ENCODE measurements at places on chromosomes 4 and X.

GRCh38 chr4:128819082-128819742 lies 9.7 kb downstream of the JADE1 start:
- no peak for DNase-seq

GRCh38 chr4:19047279-19047880 lies 1025.8 kb upstream of the LCORL start:
- DNase-seq = no peak

- peak; percentile 82 for DNase-seq
Measured at GRCh38 chr4:123649645-123650391, 253.2 kb downstream of the SPRY1 start.

DNA sequence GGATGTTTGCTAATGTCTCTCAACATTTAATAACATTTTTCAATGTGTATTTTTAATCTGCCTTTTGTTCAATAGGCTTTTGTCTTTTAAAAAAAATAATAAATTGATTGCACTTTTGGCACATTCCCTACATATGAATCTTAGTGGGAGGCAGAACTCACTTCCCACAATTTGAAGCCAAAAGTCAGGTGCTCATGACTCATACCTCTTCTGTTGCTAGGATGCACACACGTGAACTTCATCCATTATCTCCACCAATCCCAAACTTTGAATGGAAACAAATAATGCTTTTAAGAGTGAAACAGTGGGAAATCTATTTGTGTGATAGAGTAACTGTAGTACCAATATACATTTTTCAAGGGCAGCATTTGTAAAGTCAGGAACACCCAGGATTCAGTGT lies 260.5 kb downstream of the IQCM start:
- DNase-seq = no peak

- no peak for DNase-seq
Measured at GRCh38 chr4:179441596-179441995, 1999.4 kb upstream of the AGA start.

GRCh38 chr4:6917461-6918271 lies 8.0 kb downstream of the TBC1D14 start:
- no peak for DNase-seq

- no peak for DNase-seq
Measured at GRCh38 chr4:11343536-11343935, 85.2 kb downstream of the HS3ST1 start.

GRCh38 chr4:48018112-48018511 lies 1.5 kb downstream of the NIPAL1 start:
- no peak for DNase-seq

DNA sequence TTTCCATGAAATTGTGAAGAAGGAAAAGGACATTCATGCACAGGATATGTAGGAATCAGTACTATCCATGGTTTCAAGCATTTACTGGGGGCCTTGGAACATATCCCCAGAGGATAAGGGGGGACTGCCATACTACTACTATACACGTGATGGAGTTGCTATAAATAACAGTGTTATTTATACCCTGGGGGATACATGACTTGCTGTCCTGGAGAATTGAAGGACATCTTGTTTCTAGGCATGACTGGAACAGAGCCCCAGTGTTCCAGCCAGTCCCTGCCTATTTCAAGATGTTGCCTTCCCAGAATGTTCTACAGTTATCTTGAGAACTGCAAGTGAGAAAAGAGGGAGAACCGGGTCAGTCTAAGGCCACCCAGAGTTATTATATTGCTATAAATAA lies 39.6 kb upstream of the ZNF81 start:
- no peak for DNase-seq

- no peak for DNase-seq
Measured at GRCh38 chr4:16196482-16197393, 29.5 kb downstream of the TAPT1 start.

- DNase-seq = no peak
Measured at GRCh38 chr4:153296040-153296823, 48.3 kb upstream of the MND1 start.

DNA sequence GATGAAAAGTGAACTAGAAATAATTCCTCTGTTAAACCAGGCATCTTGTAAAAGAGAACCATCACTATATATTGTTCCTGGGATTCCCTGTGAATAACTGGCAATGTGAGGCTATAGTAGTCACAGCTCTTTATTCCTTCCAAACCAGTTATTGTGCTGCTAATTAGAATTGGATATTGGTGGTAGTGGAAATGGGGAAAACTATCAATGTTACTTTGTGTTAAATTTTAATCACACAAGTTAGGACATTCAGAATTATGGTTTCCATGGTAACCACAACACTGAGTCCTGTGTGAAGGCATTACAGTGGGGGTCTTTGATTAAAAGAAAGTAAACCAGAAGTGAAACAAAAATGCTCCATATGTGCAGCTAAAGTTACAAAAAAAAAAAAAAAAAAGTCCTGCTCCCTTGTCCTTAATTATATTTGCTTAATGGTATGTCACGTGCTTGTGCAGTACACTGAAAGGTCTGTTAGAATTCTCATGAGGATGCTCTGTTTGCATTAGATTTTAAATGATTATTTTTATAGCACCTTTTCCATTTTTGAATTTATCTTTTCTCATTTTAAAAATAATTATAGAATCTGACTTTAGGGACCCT lies 200.4 kb downstream of the ADGRL3 start:
- DNase-seq = no peak

DNA sequence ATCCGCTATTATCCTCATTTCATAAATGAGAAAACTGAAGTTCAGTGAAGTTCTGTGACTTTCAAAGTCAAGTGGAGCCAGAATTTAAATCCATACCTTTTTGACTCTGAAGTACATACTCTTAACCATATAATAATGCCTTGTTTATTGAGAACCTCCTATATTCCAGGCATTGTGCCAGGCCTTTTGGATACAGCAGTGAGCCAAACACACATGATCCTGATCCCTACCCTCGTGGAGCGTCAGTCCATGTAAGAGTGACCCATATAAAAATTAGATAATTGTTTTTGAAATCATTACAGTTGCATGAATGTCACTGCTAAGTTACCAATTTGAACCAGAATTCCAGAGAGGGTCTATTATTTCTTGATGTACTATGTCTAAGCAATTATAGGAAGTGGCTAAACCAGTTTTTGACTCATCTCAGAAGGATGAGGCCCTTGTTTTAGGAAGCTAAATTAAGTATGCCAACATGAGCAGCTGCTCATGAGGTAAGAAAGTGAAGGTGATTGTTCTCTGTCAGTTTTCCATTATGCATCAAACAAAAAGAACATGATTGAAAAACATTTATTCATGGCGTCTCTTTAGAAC lies 289.5 kb downstream of the GLUD2 start:
- no peak for DNase-seq

DNA sequence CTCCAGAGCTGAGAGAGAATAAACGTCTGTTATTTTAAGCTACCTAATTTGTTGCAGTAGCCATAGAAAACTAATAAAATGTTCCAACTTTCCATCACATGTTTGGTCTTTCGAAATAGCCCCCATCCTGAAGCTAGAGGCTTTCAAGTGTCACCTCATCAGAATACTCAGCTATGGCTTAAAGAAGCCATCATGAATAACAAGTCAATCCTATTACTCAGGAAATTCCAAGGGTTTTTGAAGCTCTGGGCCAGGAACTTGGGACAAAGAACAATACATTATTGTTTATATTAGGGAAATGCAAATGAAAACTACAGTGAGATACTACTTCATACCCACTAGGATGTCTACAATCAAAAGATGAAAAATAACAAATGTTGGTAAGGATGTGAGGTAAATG lies 42.2 kb downstream of the TBCK start:
- no peak for DNase-seq

- DNase-seq = no peak
Measured at GRCh38 chrX:11611965-11612364, 53.8 kb downstream of the ARHGAP6 start.

DNA sequence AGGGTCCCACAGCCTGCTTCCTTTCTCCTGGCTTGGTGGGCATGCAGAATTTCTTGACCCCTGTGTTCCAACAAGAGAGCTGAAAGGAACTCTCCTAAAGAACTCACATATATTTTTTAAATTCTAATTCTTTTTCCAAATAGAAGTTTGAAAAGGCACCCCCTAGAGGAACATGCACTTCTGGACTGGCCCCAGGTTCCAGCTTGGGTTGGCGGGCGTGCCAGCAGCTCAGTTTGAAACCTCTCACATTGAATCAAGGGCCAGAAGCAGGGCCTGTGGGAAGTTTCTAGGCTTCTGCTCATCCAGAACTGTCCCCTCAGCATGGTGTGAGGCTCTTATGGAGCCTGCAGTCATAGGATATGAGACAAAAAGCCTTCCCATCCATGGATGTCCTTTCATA lies 132.6 kb downstream of the ATG4A start:
- DNase-seq = no peak

- no peak for DNase-seq
Measured at GRCh38 chrX:120517936-120518335, 42.8 kb downstream of the CUL4B start.

- no peak for DNase-seq
Measured at GRCh38 chr4:30718641-30719453, 1.3 kb upstream of the PCDH7 start.

DNA sequence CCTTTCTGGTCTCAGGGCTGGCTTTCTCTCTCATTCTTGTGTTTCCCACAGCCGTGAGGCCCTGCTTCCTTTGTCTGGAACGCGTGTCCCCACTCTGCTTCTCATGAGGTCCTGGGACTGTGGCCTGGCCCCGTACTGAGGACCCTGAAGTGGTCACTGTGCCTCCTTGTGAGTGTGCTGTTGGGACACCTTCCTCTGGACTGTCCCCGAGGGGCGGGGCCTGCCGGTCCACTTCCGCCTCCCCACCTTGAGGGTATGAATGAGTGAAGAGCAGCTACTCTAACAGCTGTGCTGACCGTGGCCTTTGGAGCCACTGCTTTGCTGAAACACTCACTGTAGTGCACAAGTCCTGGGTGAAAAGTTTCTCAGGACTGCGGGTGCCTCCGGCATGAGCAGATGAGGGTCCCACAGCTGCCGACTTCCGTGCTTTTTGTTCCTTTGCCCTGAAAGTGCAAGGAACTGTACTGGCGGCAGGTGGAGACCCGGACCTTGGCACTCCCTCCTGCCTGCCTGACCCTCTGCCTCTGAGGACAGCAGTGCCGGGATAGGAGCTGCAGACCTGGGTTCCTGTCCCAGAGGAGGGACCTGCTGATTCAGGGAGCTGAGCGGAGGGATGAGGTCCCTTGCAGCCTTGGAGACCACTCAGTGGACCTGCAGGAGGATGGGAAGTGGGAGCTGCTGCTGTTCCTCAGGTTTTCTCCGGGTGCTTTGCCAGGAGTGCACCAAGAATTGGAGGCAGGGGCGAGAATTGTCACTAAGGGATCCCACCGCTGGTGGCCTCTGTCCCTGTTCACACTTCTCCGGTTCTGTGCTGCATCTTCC lies 38.0 kb downstream of the HTT-AS start:
- peak; percentile 67 for DNase-seq

- DNase-seq = no peak
Measured at GRCh38 chrX:53260836-53261235, 20.5 kb downstream of the IQSEC2 start.

DNA sequence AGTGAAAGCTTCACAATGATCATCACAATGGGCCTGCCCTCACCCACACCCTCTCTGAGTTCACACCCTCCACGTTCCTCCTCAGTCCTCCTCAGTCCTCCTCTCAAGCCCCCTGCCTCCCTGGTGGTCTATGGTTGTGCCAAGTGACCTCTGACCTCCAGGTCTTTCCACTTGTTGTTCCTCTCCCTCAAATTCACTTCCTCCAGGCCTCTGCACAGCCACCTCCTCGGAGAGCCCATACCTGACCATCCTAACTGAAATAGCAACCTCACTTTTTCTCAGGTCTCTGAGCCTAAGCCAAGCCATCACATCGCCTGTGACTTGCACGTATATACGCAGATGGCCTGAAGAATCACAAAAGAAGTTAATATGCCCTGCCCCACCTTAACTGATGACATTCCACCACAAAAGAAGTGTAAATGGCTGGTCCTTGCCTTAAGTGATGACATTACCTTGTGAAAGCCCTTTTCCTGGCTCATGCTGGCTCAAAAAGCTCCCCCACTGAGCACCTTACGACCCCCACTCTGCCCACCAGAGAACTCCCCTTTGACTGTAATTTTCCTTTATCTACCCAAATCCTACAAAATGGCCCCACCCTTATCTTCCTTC lies 293.4 kb upstream of the TENM3 start:
- DNase-seq = no peak

DNA sequence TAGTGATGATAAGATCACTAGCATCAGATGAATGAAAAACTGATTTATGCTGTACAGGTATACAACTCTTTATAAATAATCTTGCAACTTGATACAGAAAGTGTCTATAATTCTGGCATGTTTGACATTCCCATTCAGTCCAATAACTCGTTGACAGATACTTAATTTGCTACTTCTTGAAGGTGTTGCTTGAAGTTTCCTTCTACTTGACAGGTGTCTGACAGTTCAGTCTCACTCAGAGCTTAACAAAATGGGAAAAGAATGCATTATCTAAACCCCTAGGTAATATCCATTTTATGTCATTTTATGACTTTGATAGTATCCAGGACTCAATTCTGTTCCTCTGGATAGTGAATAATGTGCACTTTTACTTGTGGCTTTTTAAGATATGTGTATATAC lies 508.9 kb downstream of the GRID2 start:
- DNase-seq = no peak

DNA sequence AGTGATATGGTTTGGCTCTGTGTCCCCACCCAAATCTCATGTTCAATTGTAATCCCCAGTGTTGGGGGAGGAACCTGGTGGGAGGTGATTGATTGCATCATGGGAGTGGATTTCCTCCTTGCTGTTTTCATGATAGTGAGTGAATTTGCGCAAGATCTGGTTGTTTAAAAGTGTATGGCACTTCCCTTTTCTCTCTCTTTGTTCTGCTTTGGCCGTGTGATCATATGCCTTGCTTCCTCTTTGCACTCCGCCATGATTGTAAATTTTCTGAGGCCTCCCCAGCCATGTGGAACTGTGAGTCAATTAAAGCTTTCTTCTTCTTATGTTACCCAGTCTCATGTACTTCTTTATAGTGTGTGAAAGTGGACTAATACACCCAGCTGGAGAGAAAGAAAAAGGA lies 113.0 kb upstream of the AADAT start:
- DNase-seq = no peak

- no peak for DNase-seq
Measured at GRCh38 chr4:158446106-158446505, 75.6 kb upstream of the RXFP1 start.

GRCh38 chr4:33482773-33483172 lies 2761.5 kb downstream of the ARAP2 start:
- no peak for DNase-seq

- DNase-seq = no peak
Measured at GRCh38 chr4:67725981-67726380, 25.0 kb upstream of the UBA6 start.

DNA sequence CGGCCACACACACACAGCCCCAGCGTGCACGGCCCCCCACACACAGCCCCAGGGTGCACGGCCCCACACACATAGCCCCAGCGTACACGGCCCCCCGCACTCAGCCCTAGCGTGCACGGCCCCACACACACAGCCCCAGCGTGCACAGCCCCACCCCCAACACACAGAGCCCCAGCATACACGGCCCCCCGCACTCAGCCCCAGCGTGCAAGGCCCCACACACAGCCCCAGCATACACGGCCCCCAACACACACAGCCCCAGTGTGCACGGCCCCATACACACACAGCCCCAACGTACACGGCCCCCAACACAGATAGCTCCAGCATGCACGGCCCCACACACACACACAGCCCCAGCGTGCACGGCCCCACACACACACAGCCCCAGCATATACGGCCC lies 17.6 kb downstream of the GAK start:
- no peak for DNase-seq

Data from coronary artery (tissue), 2 donors.